ENCODE measurements at places on chromosomes 11 and 22. TPM values are rescaled to one million over a fixed set of nuclear protein-coding genes. Genes with fewer than 3 reads are reported as not detected.

Gene LDHAL6A
- not detected for total RNA-seq

Gene OR8D1
- total RNA-seq: not detected

GRCh38 chr11:68825571-68825970, 16.1 kb downstream of the CPT1A start:
- DNase-seq: peak; percentile 18

- DNase-seq: peak; percentile 2
Measured at GRCh38 chr11:104484804-104485554, 321.0 kb upstream of the PDGFD start.

- peak; percentile 45 for DNase-seq
Measured at GRCh38 chr22:22507743-22508273, 734 bp downstream of the ZNF280B start.
